Stimulated activated CD8-positive, alpha-beta memory T cell treated with anti-CD3 and anti-CD28 coated beads, Interleukin-4, amount 100 ng/mL, for 48 hours (primary cell): ENCODE measurements at places on chromosomes 7 and 10.

DNA sequence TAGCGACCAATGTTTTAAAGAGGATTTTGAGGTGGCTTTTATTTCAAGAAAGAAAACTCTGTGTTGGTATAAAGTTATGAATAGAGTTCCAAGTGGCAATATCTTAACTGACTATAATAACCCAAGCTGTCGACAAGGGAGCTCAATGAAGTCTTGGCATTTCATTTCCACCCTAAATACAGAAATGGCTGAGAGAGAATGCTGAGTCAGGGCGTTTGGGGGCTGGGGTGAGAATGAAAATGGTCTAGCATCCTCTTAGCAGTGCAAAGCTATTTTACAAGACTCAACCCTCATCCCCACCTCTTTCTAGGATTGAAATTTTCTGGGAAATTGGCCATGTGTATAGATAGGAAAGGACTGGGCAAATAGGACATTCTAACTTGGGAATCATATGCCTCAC is 759.1 kb downstream of the KCNMA1 start:
- DNase-seq = no peak

GRCh38 chr10:75002967-75003594 is 108.4 kb upstream of the SAMD8 start:
- no peak for DNase-seq

DNA sequence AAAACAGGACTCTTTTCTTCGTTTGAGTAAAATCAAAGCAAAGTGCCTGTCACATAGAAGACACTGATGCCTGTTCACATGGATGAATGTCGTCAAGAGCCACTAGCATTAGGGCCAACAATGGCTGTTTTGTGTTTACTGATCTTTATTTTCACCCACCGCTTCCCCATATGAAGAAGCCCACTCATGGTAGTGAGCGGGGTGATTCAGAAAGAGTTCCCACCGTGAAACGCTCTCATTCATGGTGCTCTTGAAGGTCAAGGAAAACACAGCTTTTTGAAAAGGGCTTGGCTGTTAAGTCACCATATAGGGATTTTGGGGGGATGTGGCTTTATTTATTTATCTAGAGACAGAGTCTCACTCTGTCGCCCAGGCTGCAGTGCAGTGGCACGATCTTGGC is 12.5 kb downstream of the PROSER2 start:
- no peak for DNase-seq

DNA sequence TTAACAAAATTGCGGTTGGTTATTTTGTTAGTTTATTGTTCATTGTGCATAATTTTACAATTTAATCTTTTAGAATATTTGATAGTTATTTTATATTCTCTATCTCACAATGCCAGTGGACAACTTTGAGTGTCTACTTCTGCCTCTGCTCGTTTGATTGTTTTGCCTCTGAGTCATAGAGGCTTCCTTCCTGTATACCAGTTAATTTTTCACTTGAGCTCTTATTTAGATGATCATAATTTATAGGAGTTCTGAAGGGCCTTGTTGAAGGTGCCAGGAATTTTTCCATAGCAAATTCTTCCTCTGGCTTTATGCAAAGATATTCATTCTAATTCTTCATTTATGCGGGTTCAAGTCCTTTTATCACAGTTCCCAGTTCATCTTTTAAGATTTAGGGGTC is 5.2 kb upstream of the MALRD1 start:
- no peak for DNase-seq

- DNase-seq = peak; percentile 25
Observed at GRCh38 chr10:33335551-33335800, 1.0 kb upstream of the NRP1 start.

DNA sequence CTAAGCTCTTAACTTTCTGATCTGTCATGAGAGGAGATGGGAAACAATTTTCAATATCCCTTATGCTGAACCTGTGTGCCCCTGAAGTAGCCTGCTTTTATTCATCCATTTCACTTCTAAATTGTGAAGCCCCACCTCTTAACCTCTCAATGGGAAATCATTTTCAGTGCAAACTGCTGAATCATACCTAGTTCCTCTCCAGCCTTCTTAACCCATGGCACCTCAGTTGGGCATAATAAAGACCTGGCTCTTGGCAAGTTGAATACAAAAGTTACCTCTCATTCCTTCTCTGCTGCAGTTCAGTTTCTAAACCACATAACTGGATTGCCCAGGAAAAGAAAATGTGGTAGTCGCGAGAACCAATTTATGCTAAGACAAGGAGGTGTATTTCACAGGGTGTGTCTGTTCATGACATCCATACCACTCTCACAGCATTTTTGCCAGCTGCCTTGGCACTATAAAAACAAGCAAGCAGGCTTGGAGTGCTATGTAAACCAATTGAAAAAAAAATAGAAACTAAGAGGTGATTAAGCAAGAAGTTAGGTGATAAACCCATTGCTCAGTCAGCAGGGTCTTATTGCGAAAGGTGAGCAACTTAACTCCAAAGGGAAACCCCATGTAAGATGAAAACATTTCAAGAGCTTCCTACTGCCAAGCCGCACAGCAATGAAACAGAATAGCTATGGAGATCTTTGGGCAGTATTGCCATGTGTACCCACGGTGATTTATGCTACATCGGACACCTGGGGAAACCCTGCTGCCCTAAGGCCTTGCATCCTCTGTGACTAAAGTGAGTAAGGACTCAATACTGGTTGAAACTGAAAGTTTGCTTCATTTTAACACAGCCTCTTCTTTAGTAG is 57.0 kb upstream of the DKK1 start:
- DNase-seq = no peak

DNA sequence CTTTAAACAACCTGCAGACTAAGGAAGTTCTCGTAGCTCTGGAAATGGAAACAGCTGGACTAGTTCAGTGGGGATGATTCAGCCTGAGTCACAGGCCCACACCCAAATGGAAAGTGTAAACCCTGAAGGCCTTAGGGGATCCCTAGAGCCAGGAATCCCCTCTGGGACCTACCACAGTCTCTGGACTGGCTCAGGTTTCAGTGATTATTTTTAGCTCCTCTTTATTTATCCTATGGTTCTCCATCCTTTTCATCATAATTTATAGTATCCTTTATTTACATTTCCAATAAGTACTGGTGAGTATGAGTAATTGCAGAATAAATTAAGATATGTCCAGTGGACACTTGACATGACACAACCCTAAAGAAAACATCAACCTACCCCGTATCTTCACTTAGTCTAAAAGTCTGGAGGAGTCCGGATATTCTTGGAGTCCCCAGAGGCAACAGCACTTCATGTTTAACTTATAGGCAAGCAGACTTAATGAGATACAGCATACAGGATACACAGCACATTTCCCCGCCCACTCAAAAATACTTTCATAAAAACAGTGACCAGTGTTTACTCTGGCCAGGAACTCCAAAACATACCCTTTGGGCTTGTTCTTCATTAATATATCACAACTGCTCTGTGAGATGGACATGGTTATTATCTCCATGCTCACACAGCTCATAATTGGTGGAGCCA is 28.4 kb upstream of the SEMA3E start:
- no peak for DNase-seq

DNA sequence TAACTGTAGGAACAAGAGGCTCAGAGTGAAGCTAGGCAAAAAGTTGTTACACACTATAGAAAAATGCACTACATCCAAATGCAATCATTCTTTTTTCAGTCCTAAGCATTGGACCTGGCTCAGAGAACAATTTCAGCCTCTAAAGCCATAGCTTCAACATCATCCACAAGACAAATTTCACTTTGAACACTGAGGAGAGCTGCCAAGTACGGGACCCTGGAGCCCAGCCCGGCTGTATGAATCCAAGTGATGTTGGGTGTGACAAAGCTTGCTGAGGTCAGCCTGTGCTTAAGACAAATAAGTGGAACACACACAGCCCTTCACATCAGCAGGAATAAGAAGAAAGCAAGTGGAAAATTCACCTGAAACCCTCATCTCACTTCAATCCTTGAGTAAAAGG is 233.1 kb upstream of the PFKP start:
- no peak for DNase-seq

- no peak for DNase-seq
Observed at GRCh38 chr7:158378978-158379377, 208.6 kb downstream of the PTPRN2 start.

DNA sequence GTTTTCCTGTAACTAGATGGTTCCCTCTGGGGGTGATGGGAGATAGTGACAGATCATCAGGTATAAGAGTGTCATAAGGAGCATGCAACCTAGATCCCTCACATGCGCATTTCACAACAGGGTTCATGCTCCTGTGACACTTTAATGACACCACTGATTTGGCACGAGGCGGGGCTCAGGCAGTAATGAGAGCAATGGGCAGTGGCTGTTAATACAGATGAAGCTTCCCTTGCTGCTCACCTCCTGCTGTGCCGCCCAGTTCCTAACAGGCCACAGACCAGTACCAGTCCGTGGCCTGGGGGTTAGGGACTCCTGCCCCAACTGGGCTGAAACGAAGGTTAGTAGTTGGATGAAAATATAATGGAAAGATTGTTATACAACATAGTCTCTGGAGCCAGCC is 201.6 kb upstream of the LRRN3 start:
- no peak for DNase-seq
